ENCODE measurements at places on chromosomes 16 and 17.

DNA sequence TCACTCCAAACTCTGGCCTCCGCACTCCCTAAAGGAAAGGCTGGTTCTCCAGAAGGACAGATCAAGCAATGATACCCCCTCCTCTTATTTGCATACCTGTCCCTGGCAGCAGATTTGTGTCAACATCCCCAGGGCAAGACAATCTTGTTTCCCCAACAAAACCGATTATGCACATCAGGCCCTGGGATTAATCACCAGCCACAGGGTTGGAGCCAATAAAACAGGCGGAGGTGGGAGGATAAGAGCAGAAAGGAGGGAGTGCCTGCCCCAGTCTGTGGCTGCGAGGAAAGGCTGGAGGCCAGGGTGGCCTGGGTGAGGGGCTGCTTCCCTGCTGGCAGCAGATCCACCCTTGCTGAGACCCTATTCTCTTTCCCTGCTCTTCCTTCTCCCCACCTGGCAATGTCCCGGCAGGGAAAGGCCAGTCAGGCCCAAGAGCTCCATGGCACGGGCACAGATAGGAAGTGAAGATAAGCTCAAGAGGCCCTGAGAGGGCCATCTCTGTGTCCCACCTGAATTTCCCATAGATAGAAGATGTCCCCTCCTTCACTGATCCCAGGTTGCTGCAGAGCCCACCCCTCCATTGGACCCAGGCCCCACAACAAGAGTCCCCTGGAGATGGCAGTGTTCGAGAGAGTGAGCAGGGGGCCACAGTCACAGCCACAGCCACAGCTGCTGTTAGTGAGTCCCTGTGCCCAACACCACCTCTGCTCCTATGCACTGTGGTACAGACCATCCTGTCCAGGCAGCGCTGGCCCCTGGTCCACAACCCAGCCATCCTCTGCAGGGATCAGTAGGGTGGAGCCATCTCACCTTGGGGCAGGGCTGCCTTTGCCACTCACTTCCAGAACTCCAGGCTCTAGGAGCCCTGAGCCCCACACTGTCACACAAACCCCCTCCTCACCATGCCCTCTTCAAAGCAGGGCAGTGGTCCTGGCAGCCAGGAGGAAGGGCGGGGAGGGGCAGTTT lies 137.5 kb downstream of the SDK2 start:
- no peak overlapping the region for H3K4me3 ChIP-seq
- H3K4me1 ChIP-seq = no peaks in the 10 kb centered on the region
- H3K27ac ChIP-seq = no peak overlapping the region
- H3K36me3 ChIP-seq = no peaks in the 10 kb centered on the region
- no peaks in the 10 kb centered on the region for H3K27me3 ChIP-seq

- H3K4me3 ChIP-seq = no peak overlapping the region
- no peaks in the 10 kb centered on the region for H3K36me3 ChIP-seq
- no peak overlapping the region for H3K27ac ChIP-seq
- no peaks in the 10 kb centered on the region for H3K27me3 ChIP-seq
Observed at GRCh38 chr17:63517825-63518534, 5.2 kb upstream of the KCNH6 start.

DNA sequence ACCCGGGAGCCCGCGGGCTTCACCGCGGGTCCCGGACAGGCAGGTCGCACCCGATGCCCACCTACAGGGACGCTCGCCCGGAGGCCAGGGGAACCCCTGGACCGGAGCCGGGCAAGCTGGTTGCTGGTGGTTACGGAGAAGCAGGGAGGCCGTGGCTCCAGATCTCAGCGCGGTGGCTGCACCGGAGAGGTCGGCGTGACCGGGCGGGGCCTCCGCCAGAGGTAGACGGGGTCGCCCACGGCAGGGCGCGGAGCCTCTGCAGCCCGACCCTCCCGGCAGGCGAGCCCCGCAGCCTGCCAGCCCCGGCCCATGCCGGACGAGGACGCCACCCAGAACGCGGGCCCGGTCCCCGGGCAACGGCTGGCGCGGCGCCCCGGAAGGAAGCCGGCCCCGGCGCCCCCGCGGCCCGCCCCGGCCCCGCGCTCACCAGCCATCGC lies 341 bp downstream of the PCYT2 start:
- H3K4me3 ChIP-seq = peak overlapping the region; percentile 25
- no peaks in the 10 kb centered on the region for H3K36me3 ChIP-seq
- DNase-seq = no peak
- H3K27me3 ChIP-seq = no peaks in the 10 kb centered on the region

GRCh38 chr17:41571561-41572434 lies at the start of gene KRT9:
TSS of gene KRT9 (minus strand) at chr17:41572059. CDS start at chr17:41571992, 67 bp downstream.
- no peak for DNase-seq
- H3K27ac ChIP-seq = no peak within 1 kb of the TSS

GRCh38 chr16:86562356-86562755 lies 4.3 kb upstream of the FOXC2 start:
- H3K4me3 ChIP-seq = no peak overlapping the region
- H3K4me1 ChIP-seq = peaks cover 6% of the 10 kb centered on the region
- H3K27ac ChIP-seq = no peak overlapping the region
- H3K27me3 ChIP-seq = peaks cover 37% of the 10 kb centered on the region
- H3K36me3 ChIP-seq = no peaks in the 10 kb centered on the region

GRCh38 chr17:38561416-38562214 lies 44.1 kb downstream of the SRCIN1 start:
- no peak overlapping the region for H3K27ac ChIP-seq
- no peaks in the 10 kb centered on the region for H3K36me3 ChIP-seq
- no peak overlapping the region for H3K4me3 ChIP-seq
- peaks cover 11% of the 10 kb centered on the region for H3K4me1 ChIP-seq
- peaks cover 64% of the 10 kb centered on the region for H3K27me3 ChIP-seq
- DNase-seq = no peak

GRCh38 chr17:14762736-14763479 lies 462.0 kb downstream of the HS3ST3B1 start:
- DNase-seq = no peak
- no peak overlapping the region for H3K27ac ChIP-seq
- no peak overlapping the region for H3K4me3 ChIP-seq
- no peaks in the 10 kb centered on the region for H3K36me3 ChIP-seq
- no peaks in the 10 kb centered on the region for H3K4me1 ChIP-seq

DNA sequence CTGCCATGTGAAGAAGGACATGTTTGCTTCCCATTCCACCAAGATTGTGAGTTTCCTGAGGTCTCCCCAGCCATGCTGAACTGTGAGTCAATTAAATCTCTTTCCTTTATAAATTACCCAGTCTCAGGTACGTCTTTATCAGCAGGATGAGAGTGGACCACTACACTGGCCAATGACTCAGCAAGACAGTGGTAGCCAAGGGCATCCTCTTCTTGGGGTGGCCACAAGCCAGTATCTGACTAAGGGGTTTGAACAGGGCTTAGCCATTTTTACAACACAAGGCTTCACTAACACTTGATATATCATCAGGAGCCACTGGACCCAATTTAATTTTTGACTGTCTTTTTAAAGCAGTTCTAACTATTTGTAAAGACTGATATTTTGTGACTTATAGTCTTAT lies 21.1 kb upstream of the KRT24 start:
- H3K36me3 ChIP-seq = no peaks in the 10 kb centered on the region
- no peaks in the 10 kb centered on the region for H3K27me3 ChIP-seq
- no peaks in the 10 kb centered on the region for H3K4me1 ChIP-seq

DNA sequence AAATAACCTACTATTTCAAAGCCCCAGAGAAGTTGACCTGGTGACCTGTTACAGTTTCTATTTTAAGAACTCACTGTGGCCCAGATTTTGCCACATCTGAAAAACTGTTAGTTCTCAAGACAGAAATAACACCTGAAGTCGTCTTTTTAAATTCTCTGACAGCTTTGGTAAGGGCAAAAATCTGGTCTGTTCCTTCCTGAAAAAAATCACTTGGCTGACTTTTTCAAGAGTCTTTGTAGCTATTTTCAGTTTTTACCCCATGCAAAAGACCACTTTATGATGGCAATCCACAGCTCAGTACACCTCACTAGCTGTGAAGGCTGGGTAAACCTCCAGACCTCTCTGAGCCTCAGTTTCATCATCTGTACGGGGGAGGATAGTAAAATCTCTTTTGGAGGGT lies 60.7 kb upstream of the SREBF1 start:
- no peak overlapping the region for H3K27ac ChIP-seq
- peaks cover 28% of the 10 kb centered on the region for H3K36me3 ChIP-seq
- H3K27me3 ChIP-seq = no peaks in the 10 kb centered on the region
- H3K4me1 ChIP-seq = peaks cover 13% of the 10 kb centered on the region
- DNase-seq = no peak
- no peak overlapping the region for H3K4me3 ChIP-seq

- DNase-seq = no peak
- H3K36me3 ChIP-seq = no peaks in the 10 kb centered on the region
- no peaks in the 10 kb centered on the region for H3K27me3 ChIP-seq
- H3K4me1 ChIP-seq = no peaks in the 10 kb centered on the region
- H3K4me3 ChIP-seq = no peak overlapping the region
Observed at GRCh38 chr16:17259751-17260270, 210.9 kb downstream of the XYLT1 start.

- no peak for DNase-seq
- H3K4me3 ChIP-seq = no peak overlapping the region
- H3K27ac ChIP-seq = no peak overlapping the region
- H3K4me1 ChIP-seq = peaks cover 14% of the 10 kb centered on the region
Observed at GRCh38 chr17:39619786-39620101, 7.0 kb upstream of the PPP1R1B start.

DNA sequence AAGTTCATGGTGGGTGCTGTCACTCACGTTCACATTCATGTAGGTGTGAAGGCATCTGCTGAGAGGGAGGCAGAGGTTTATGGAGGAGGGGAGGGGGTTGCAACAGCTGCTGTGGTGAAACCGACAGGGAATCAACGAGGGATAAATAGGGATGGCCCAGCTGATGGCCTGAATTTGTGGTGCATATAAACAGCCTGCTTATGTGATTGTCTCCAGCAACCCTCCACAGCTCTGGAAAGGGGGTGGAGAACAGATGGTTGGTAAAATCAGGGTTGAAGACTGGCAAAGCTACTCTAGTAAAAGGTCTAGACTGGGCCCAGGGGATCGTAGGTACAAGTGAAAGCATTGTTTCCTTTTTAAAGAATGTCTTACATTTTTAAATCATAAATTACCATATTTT lies 53.7 kb downstream of the IQCK start:
- H3K36me3 ChIP-seq = no peaks in the 10 kb centered on the region
- H3K4me1 ChIP-seq = no peaks in the 10 kb centered on the region
- no peak for DNase-seq
- no peak overlapping the region for H3K27ac ChIP-seq
- H3K4me3 ChIP-seq = no peak overlapping the region

GRCh38 chr16:2236337-2237101 lies at the start of gene DNASE1L2:
TSS of gene DNASE1L2 (plus strand) at chr16:2236444. CDS start at chr16:2236817, 373 bp downstream.
- H3K4me1 ChIP-seq = peaks cover 12% of the 10 kb centered on the region
- H3K36me3 ChIP-seq = peaks cover 43% of the 10 kb centered on the region
- no peak within 1 kb of the TSS for H3K4me3 ChIP-seq
- DNase-seq = no peak

GRCh38 chr16:81409016-81409556 lies 35.5 kb upstream of the CMIP start:
- no peak for DNase-seq
- no peaks in the 10 kb centered on the region for H3K4me1 ChIP-seq
- H3K36me3 ChIP-seq = no peaks in the 10 kb centered on the region
- H3K27ac ChIP-seq = no peak overlapping the region

- no peak for DNase-seq
- no peaks in the 10 kb centered on the region for H3K36me3 ChIP-seq
- H3K4me1 ChIP-seq = no peaks in the 10 kb centered on the region
- H3K4me3 ChIP-seq = no peak overlapping the region
- no peaks in the 10 kb centered on the region for H3K27me3 ChIP-seq
Observed at GRCh38 chr17:72104164-72104862, 16.5 kb upstream of the SOX9 start.

DNA sequence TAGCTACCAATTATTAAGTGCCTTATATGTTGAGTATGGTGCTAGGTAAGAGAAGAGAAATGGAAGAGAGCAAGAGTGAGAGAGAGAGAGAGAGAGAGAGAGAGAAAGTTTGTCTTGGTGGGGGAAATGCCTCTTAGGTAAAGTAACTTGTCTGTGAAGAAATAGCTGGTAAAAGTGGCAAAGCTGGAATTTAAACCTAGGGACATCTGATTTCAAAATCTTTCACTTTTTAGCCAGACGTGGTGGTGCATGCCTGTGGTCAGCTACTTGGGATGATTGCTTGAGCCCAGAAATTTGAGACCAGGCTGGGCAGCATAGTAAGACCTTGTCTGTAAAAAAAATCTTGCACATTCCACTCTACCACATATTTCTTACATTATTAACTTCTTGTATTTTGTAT lies 23.0 kb upstream of the CDR2 start:
- no peak overlapping the region for H3K27ac ChIP-seq
- peaks cover 5% of the 10 kb centered on the region for H3K4me1 ChIP-seq
- no peak overlapping the region for H3K4me3 ChIP-seq
- H3K27me3 ChIP-seq = no peaks in the 10 kb centered on the region
- DNase-seq = no peak
- H3K36me3 ChIP-seq = no peaks in the 10 kb centered on the region

GRCh38 chr17:78607038-78607437 lies 29.8 kb upstream of the DNAH17 start:
- H3K27me3 ChIP-seq = no peaks in the 10 kb centered on the region
- no peak overlapping the region for H3K27ac ChIP-seq
- no peaks in the 10 kb centered on the region for H3K4me1 ChIP-seq
- H3K36me3 ChIP-seq = no peaks in the 10 kb centered on the region
- no peak for DNase-seq

DNA sequence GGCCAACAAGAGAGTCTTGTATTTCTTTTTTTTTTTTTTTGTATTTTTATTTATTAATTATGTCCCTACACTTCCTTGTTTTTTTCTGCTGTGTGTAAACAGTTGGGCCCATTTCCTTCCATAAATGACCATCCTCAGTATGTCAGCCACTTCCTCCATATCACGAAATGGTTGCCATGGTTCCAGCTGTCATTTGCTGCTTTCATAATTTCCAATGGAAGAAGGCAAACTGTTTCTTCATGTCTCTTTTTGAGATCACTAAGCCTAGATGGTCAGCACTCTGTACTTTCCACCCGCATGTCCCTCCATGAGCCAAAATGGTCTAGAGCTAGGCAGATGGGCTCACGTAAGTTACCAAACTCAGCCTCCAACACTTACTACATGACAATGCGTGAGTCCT lies 133.5 kb upstream of the FOXF1 start:
- peaks cover 2% of the 10 kb centered on the region for H3K27me3 ChIP-seq
- H3K4me1 ChIP-seq = no peaks in the 10 kb centered on the region
- no peak for DNase-seq

All from adrenal gland (tissue), 19 donors.